Fibroblast of pulmonary artery (primary cell): ENCODE measurements at places on chromosomes 7 and 10.
A peak's percentile ranks its signal among the peaks of the same experiment; 100 is the strongest.

DNA sequence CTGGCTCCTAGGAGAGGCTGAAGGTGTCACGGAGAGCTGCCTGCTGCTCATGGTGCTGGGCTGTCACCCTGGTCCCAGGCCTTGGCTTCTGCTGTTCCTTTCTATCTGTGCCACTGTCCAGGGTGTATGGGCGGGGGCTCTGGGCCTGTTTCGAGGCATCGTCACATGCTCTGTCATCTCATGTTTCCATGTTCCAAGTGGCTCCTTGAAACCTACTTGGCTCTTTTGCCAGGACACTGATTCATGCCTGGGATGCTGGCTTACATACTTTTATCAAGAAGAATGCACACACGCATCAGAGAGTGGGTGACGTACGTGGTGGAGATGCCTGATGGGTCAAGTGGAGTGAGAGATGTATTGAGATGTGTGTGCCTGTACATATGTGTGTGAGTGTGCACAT is 50.9 kb downstream of the ADCY1 start:
- DNase-seq: no peak

DNA sequence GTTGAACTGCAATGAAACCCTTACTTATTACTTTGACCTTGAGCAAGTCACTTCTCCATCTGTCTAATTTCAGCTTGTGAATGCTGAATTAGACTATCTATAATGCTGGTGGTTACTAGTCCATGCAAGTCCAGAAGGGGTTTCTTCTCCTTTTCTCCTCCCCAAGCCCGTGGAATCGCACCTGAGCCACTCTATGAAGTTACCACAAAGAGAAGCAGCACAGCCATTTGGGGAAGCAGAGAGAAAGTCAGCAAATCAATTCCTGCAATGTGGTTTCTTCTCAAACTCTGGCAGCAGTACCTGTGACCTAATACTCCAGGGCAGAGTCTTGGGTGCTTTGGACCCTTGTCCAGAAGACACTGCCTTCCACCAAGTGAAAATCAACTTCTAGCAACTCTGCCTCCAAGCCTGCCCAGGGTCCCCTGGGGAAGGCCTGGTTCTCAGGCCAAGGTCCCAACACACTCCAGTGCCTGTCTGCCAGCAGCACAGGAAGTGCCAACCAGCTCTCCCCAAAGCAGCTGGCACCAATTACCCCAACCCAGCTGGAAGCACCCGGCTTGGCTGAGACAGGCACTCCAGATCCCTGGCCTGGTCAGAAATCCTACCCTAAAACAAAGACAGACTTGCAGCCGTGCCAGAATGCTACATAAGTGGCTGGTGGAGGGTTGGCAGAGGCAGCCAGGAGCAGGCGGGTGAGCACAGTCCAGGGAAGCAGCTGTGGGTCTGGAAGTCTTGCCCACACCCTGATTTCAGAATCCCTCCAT is 200.3 kb downstream of the LSM5 start:
- DNase-seq: no peak

GRCh38 chr7:127848241-127848640 is 183.0 kb downstream of the LRRC4 start:
- no peak for DNase-seq

- no peak for DNase-seq
These were observed 163.6 kb downstream of the NRF1 start for GRCh38 chr7:129774871-129775694.

- no peak for DNase-seq
These were observed 44.5 kb downstream of the CAMK1D start for GRCh38 chr10:12393831-12394230.

- DNase-seq: no peak
These were observed 86.5 kb downstream of the FOXL3 start for GRCh38 chr7:376306-377079.

DNA sequence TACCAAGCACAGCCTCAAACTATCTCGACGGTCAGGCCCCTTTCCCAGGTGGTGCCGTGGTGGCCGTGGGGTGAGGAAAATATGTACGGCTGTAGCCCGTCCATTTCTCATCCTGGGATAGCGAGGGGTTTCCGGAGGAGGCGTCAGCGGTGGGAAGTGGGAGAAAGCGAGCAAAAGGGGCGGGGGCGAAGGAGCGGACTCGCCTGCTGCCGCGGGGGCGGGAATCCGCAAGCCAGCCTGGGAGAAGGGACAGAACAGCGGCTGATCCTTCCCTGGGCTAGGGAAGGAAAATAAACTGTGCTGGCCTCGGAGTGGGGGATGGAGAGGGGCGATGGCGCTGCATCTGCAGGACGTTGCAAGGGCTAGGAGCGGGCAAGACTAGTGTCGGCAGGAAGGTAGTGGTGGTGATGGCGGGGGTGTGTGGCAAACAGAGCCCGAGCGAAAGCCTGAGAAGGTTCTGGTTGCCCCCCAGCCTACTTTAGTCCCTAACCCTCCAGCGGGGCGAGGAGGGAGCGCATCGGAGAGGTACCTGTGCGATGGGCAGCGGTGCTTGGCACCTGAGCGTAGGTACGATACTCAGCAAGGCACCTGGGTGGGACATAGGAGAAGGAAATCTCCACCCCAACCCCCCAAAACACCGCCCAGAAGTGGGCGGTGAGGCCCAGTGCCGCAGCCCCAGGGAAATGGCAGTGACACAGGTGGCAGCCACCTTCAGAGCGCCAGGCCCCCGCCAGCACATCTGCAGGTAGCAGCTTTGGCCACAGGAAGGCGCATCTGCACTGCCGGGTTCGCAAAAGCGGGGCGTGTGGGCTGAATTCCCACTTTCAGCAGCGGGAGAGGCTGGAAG is 49.9 kb upstream of the STEAP1B start:
- peak; percentile 22 for DNase-seq

GRCh38 chr7:74718336-74718735 is 55.5 kb upstream of the NCF1 start:
- peak; percentile 11 for DNase-seq

DNA sequence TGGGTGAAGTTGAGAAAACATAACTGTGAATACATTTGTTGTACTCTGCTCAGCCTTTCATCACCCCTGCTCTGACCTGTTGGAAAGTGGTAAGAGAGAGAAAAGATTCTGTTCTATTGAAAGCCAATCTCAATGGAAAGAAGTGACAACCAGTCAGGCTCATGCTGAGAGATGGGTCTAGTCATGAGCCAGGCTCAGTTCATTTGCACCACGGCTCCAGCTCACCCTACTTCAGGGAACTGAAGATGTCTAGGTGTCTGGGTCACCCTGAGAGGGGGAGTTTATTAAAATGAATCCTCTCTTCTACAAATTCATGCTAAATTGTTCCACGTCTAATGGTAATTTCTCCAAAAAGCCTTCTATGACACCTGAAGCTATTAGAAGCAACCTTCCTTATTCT is 12.1 kb upstream of the FAS start:
- DNase-seq: no peak

DNA sequence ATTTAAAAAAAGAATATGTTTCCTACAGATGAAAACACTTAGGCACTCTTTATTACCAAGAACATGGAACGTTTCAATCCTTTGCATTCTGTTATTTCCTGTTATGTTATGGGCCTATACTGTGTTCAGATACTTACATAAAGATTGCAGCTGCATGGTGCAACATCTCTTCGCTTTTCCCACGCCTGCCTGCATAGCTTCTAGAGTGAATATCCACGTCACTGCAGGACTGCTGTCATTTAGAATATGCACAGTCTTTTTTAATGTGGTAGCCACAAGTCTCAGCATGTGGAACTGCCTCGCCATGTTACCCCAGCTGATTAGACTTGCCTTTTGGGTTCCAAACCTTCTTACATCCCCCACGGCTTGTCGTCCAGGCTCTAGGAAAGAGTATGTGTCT is 69.6 kb upstream of the GATA3 start:
- no peak for DNase-seq

- no peak for DNase-seq
These were observed 397.5 kb downstream of the KCNMA1 start for GRCh38 chr10:77240041-77240652.

GRCh38 chr7:46229409-46229808 is 308.3 kb upstream of the IGFBP3 start:
- peak; percentile 85 for DNase-seq

- no peak for DNase-seq
These were observed 3.9 kb downstream of the HPS6 start for GRCh38 chr10:102069071-102069470.

DNA sequence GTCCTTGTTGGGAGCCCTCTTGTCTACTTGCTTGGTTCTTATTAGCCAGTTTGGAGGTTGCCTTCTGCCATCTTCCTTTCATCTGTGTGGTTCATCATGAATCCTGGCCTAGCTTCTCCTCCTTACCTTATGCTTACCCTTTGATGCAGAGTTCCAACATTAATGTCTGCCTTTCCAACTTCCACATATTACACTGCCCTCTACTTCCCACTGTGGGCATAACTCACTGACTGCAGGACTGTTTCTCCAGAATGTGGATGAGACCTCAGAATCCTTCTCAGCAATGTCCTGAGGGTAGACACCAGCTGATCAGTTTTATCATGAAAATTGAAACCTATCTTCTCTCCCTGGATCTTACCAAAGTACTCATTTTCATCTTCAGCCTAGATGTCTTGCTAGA is 491.0 kb downstream of the LRMDA start:
- DNase-seq: peak; percentile 17

DNA sequence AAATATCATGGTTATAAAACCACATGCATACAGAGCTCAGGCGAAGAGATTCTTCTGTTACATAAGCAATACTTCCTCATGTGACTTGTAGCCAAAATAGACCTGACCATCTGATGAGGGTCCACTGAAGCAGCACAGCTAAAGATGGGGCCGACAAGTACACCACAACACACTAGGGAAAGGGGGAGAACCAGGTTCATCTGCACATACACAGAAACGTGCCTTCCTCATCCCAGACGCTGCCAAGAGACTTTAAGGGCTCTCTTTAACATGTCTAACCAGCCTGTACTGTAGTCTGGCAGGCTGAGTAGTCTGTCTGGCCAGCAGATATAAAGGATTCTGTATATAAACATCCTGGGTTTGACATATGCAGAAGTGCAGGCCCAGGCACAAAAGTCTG is 30.3 kb downstream of the ERCC6 start:
- DNase-seq: no peak

- no peak for DNase-seq
These were observed 95.8 kb upstream of the ABCB5 start for GRCh38 chr7:20519645-20520044.

GRCh38 chr10:33506391-33506790 is 171.9 kb upstream of the NRP1 start:
- DNase-seq: no peak

- DNase-seq: no peak
These were observed 17.5 kb upstream of the ANLN start for GRCh38 chr7:36372156-36372555.
